IPS DF 6.9 (cell line): ENCODE measurements at places on chromosomes 3 and 15.

- no peak for DNase-seq
Observed at GRCh38 chr3:141353652-141354495, 14.4 kb upstream of the ZBTB38 start.

- DNase-seq = no peak
Observed at GRCh38 chr3:38992117-38992760, 59.5 kb downstream of the SCN11A start.

DNA sequence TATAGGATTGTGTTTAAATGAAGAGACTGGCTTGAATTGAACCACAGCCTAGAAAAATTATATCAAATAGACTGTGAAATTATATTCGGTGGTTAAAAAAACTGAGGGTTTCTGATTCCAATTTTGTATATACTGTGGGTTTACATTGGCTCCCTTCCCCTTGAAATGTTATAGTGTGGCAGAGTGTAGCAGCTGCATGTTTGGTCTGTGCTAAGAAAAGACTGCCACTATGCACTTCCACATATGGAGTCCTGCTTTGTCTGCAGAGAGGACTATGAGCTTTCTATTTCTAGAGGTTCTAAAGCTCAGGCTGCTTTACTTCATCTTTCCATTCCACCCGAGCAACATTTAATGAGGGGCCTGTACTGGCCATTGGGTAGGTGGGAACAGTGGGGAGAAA, 112.3 kb downstream of the P3H2 start:
- DNase-seq = no peak

DNA sequence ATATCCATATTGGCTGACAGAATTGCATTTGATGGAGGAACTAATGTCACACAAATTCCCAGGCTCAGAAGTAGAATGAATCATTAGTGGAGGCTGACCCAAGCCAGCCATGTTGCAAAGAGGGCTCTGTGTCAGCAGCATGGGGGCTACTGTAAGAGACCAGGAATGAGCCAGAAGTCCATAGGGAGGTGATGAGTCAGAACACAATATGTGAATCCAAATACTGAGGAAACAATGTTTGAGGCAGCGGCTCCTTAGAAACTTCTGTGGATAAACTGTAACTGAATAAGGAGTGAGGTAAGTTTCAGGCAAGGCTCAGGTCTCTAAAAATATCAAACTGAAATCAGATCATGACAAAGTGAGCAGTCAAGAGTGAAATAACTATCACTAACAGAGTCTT, 170.7 kb downstream of the WDR72 start:
- no peak for DNase-seq

DNA sequence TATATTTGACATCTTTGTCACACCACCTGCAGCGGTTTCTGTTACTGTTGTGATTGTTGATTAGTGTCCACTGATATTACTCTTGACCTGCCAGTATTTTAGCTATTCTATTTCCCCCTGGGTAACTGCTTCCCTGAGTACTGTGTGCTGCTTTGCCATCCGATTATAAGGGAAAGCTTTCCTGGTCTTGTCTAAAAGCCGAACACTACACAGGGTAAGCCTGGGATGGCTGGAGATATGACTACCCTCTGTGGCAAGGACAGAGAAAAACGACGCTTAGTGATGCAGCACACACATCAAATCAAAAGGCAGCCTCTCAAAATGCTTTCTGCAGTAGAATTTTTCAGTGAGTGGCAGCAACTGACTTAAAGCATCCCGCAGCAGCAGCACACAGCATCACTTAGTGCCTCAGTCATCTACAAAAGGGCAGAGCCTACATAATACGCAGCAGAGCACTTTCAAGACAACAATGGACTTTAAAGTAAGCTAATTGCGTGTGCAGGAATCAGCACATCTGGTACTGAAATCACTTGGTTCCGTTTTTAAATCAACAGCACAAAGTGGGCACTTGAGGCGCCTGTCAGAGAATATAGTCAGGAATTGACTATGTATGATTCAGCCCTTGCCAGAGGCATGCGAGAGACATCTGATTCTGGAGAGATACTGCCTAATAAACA, 656.3 kb upstream of the TGFBR2 start:
- no peak for DNase-seq

GRCh38 chr3:174505266-174505665, 353.9 kb upstream of the NAALADL2 start:
- no peak for DNase-seq

DNA sequence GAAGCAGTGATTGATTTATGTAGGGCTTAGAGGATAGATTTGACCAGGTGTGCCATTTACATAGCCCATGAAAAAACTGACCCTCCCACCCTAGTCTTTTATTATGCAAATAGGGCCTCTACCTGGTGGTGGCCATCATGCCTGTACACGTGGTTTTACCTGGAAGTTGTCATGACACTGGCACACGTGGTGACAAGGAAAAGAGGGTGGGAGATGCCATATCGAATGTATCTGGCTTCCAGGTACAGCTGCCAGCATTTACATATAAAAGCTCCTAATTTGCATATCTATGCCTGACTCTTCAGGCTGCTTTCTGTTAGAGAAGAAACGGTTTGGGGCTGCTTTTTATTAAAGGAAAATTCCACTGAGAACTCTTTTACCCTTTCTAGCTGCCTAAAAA, 35.0 kb upstream of the DNAJC13 start:
- peak; percentile 76 for DNase-seq

GRCh38 chr3:112874725-112875124, 28.1 kb upstream of the CD200R1L start:
- DNase-seq = no peak

GRCh38 chr3:98008855-98009254, 26.3 kb downstream of the GABRR3 start:
- no peak for DNase-seq

GRCh38 chr3:116040152-116040551, 405.1 kb downstream of the LSAMP start:
- DNase-seq = no peak

GRCh38 chr15:63221346-63221745, 31.9 kb downstream of the RAB8B start:
- DNase-seq = no peak

- no peak for DNase-seq
Observed at GRCh38 chr3:181933052-181933618, 221.4 kb downstream of the SOX2 start.

GRCh38 chr3:136730595-136731273, 21.4 kb downstream of the STAG1 start:
- no peak for DNase-seq

GRCh38 chr3:195849322-195850074, 37.8 kb upstream of the MUC4 start:
- DNase-seq = no peak

- DNase-seq = no peak
Observed at GRCh38 chr3:54960082-54960481, 32.2 kb upstream of the LRTM1 start.

DNA sequence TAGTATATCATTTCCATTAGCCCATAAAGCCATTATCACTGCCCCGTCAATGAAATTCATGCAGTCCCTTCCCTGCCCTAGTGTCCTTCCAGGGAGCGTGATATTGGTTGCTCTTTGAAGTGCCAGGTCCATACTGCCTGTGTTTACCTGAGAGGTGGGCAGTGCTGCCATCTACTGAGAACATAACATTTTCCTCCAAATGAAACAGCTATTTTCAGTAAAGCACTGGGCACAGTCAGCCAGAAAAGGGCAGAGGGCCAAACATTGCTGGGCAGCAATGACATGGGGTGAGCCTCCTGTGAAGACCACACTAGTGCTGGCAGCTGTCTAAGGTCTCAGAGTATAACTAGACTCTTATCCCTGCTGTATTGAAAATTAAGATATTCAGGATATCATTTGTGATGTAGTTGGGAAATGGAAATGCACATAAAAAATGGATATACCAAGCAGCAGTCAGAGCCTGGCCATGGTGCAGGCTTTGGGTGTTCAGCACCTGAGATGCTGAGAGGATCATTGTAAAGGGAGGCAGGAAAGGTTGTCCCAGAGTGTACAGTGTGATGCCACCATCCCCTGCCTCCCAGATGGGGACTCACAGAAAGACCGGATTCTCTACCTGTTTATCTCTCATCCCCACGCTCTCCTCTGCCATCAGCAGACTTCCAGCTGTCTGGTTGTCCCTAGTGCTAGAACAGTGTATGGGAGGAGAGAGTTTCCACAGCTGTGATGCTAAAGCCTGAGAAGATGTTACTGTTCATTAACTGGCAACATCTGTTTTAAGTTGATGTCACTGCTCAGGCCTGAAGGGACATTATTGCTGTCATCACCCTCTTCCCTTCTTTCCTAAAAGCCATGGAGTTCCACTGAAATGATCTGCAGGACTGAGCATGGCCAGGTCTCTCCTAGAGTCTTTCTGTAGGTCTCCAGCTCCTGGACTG, 108.8 kb downstream of the ARNT2 start:
- peak; percentile 5 for DNase-seq

- DNase-seq = no peak
Observed at GRCh38 chr3:78912259-78912658, 855.5 kb downstream of the ROBO1 start.

DNA sequence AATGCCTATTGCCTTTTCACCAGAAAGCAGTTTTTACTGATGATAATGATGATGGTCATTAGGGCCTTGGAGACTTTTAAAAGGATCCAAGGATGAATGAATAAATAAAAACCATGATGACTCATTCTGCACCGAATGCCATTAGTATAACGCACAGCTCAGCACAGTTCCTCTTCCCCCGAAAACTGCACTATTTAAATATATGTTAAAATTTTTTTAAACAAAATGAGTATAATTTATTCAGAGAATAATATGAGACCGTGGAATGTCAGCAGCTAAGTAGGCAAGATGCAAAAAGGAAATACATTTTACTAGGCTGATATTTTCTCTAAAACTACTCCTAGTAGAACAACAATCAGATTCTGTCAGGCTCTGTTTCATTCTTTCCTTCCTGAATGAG, 83.4 kb upstream of the NANOGP8 start:
- no peak for DNase-seq

GRCh38 chr15:93152360-93152759, 63.3 kb upstream of the RGMA start:
- no peak for DNase-seq

DNA sequence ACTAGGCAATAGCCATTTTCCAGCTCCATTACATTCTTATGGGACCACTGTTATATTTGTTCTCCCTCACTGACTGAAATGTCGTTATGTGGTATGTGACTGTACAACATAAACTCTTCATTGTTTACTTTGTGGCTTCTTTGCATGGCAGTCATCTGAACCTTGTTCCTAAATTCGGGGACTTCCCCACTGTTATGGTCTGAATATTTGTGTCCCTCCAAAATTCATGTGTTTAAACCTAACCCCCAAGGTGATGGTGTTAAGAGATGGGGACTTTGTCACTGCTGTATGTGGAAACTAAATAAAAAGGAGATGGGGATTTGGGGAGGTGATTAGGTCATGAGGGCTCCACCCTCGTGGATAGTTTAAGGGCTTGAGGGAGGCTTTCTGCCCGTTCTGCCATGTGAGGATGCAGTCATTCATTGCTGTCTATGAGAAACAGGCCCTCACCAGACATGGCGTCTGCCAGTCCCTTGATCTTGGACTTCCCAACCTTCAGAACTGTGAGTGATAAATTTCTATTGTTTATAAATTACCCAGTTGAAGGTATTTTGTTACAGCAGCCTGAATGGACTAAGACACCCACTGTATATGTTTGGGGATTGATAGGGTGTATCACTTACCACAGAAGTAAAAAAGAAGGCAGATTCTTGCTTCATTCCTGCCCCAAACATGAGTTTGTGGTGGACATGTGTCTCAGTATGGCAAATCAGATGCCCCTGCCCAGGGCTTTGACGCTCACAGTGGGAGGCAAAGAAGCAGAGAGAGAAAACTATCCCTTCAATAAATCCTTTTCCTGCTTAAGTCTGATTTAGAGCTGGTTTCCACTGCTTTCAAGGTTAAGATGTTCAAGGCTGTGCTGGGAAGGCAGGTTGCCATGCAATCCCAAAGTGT, 138.0 kb upstream of the UBE2E1 start:
- DNase-seq = no peak
